ENCODE measurements at places on chromosomes 5 and 9.
A peak's percentile ranks its signal among the peaks of the same experiment; 100 is the strongest.

DNA sequence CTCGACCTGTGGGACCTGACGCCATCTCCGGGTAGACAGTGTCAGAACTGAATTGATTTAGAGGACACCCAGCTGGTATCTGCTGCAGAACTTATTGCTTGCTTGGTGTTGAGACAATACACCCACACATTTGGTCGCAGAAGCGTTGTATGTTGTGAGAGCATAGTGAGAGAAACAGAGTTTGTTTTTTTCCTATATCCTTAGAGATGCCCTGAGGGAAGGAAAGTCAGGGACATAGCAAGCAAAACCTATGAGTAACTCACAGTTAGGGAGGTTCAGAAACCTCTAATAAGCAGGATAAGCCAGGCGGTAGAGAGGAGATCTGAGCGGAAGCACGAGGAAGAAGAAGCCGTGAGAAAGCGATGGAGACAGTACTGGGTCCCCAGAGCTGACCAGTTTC, 59.8 kb downstream of the PTCD2 start:
- DNase-seq, result no peak

GRCh38 chr9:76913467-76913866, 7.6 kb upstream of the PRUNE2 start:
- DNase-seq, result no peak

DNA sequence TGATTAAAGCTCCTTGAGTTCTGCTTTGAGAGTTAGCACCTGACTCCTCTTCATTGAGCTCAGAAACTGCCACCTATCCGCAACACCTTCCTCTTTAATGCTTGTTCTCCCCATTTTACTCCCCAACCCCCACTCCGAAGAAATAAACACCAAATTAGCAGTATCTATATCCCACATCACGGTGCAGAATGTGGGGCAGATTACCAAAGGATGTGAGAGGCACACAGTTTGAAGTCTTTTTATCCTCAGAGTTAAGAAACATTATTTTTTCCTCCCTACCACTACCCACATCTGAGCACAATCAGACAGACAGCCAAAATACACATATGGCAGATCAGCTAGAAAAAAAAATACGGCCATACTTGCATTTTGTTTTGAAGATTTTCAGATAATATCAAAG, 26.1 kb upstream of the IL7R start:
- no peak for DNase-seq

GRCh38 chr5:139410121-139410992, 6.5 kb upstream of the SPATA24 start:
- no peak for DNase-seq

DNA sequence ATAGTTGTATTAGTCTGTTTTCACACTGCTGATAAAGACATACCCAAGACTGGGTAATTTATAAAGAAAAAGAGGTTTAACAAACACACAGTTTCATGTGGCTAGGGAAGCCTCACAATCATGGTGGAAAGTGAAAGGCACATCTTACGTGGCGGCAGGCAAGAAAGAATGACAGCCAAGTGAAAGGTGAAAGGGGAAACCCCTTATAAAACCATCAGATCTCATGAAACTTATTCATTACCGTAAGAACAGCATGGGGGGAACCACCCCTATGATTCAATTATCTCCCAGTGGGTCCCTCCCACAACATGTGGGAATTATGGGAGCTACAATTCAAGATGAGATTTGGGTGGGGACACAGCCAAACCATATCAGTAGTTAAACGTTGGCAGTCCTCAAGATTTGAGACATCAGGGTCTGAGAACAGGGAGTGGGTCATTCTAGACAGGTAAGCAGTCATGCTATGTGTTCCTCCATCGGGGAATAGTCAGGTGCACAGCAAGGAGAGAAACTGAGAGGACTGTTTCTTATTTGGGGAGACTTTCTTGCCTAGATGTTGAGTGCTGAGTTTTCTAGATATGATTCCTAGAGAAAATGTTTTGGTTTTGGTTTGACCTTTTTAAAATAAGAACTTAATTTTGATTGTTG, 45.8 kb upstream of the ENTREP1 start:
- no peak for DNase-seq

DNA sequence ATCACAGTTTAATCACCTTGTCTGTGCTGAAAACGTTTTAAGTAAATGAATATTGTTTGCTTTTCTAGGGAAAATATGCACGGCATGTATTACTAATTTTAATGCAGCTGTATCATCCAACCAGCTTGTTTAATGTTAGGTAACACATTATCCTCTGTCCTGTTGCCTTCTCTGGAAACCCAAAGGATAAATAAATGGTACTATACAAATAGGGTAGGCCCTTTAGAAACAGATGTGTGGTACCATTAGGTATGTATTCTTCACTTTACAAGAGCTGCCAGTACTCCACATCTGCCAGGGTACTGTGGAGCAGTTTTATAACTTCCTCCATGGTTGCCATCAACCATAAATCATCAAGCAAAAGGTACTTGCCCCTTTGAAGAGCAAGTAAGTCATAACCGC, 42.9 kb downstream of the FAF2 start:
- no peak for DNase-seq

GRCh38 chr9:75624998-75625397, 265.5 kb upstream of the PCSK5 start:
- no peak for DNase-seq

GRCh38 chr5:108345541-108346171, 36.2 kb downstream of the FBXL17 start:
- peak; percentile 14 for DNase-seq

GRCh38 chr9:6923086-6923485, 165.3 kb downstream of the KDM4C start:
- no peak for DNase-seq

DNA sequence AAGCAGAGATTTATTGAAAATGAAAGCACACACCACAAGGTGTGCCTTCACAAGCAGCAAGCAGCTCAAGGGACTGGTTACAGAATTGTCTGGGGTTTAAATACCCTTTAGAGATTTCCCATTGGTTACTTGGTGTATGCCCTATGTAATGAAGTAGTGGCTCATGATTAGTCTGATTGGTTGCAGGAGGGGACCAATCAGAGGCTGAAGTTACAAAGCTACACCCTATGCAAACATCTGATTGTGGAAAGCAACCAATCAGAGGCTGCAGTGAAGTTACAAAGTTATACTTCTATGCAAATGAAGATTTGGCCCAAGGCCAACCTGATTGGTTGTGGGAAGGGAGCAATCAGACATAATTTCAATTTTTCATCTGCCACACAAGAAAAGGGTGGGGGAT, 119.9 kb downstream of the C9orf152 start:
- no peak for DNase-seq
